Airway epithelial cell (primary cell): ENCODE measurements at places on chromosomes 1 and 21. TPM values are rescaled to one million over a fixed set of nuclear protein-coding genes. Genes with fewer than 3 reads are reported as not detected.

The CAMK1G gene
- not detected in 2 replicates for total RNA-seq

The RBM11 gene
- total RNA-seq, result 0.35 TPM in 1 of 2 replicates, not detected in the other

The ZMYND12 gene
- 0.09 and 0.99 TPM in 2 replicates for total RNA-seq

The CYP4X1 gene
- 0.51 and 0.56 TPM in 2 replicates for total RNA-seq
